ENCODE measurements at places on chromosomes 1 and 21.

- no peak for DNase-seq
Observed at GRCh38 chr1:188769181-188769580, 1708.5 kb downstream of the BRINP3 start.

GRCh38 chr1:162717548-162718184, 72.8 kb upstream of the HSD17B7 start:
- DNase-seq, result no peak

DNA sequence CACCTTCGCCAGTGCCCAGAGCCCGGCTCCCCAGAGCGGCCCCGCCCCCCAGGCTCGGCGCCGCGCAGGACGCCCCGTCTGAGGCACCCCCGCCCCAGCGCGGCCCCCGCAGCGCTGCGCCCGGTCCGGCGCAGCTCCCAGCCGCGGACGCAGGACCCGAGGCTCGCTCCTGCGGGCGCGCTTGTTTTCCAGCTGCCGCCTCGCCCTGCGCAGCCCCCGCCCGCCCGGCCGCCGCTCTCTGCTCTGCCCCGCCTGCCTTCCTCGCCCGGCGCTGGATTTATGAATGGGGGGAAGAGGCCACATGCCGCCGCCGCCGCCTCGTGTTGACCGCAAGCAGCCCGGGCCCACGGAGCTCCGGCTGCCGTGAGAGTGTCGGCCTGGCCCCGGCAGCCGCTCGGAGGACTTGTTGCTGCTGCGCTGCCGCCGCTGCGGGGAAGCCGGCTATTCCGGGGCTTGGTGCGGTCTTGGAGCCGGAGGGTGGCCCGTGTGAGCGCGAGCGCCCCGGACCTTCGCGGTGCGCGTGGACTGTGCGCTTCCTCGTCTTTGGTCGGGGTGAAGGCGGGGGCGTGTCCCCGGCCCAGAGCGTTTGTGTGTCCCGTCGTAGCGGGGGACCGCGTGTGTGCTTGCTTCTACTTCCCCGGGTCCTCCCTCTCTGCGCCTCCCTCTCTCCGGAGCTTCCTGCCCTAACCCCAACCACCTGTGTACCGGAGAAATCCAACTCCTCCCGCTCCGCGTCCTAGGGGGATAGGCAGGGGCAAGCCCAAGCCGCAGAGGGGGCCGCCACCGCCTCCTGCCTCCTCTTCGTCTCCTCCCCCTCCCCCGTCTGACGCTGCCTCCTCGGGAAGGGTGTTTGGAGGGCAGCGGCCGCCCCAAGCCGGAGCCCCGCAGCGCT, 736 bp downstream of the KCNC4 start:
- DNase-seq, result no peak

GRCh38 chr1:243493156-243494129, 237.6 kb downstream of the SDCCAG8 start:
- DNase-seq, result no peak

DNA sequence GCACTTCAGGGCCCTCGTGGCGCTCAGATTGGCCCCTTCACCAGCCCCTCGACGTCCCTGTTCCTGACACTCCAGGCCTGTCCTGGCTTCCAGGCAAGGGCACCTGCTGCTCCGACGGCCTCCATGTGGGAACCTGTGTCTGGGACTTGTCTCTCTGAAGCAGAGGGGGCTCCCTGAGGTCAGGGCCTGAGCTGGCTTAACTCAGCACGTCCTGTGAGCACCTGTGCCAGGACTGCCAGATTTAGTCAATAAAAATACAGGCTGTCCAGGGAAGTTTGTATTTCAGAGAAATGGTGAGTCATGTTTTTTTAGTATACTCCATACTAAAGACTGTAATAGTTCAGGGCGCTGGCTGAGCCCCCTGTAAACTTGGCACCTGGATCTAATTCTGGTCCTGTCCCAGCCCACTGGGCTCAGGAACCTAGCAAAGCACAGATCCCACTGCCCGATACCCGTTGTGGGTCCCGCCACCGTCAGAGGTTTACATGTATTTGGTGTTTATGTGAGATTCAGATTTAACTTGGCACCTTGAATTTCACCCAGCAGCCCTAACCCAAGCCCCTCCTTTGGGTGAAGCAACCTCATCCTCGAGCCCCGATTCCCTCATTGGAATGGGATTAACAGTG, 109.9 kb upstream of the IFFO2 start:
- no peak for DNase-seq

DNA sequence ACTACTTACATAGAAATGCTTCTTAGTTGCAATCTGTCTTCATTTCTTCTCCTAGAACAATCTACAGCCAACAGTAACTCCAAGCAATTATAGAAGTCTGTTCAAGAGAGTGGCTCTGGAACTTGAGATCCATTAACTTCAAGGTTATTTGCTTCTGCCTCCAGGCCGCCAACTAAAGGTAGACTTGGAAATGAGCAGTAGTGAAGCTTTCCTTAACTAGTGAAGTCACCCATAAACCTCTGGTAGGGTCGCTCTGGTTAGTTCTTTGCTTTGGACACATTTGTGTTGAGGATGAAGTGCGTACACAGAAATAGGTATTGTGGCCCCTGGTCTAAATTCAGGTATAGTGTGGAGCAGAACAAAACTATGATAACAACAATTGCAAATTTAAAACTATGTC, 809.9 kb upstream of the RGS18 start:
- no peak for DNase-seq

DNA sequence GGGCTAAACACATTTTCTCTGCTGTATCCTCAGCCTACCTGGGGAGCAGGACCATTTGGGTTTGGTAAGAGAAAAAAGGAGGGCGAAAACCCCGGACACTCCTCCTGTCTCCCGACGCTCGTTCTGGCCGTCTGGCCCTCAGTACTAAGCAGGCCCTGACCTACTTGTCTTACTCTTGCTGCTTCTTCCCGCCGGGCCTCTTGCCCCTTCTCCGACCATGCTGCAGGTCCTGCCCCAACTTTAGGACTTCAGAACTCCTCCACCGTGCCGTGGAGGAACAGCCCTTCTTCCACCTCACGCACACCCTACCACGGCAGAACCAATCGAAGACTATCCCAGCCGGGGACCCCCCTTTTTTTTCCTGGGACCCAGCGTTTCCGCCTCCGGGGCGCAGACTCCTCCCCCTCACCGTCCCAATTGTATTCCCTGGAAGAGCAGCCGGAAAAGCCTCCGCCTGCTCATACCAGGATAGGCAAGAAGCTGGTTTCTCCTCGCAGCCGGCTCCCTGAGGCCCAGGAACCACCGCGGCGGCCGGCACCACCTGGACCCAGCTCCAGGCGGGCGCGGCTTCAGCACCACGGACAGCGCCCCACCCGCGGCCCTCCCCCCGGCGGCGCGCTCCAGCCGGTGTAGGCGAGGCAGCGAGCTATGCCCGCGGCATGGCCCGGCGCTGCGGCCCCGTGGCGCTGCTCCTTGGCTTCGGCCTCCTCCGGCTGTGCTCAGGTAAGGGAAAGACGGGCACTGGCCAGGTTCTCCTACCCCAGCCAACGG, at the start of gene CHRNB2:
TSS of gene CHRNB2 (plus strand) at position 393 of the 771 bp plus-strand sequence. CDS start at position 660, 267 bp downstream.
- DNase-seq, result peak; percentile 35

DNA sequence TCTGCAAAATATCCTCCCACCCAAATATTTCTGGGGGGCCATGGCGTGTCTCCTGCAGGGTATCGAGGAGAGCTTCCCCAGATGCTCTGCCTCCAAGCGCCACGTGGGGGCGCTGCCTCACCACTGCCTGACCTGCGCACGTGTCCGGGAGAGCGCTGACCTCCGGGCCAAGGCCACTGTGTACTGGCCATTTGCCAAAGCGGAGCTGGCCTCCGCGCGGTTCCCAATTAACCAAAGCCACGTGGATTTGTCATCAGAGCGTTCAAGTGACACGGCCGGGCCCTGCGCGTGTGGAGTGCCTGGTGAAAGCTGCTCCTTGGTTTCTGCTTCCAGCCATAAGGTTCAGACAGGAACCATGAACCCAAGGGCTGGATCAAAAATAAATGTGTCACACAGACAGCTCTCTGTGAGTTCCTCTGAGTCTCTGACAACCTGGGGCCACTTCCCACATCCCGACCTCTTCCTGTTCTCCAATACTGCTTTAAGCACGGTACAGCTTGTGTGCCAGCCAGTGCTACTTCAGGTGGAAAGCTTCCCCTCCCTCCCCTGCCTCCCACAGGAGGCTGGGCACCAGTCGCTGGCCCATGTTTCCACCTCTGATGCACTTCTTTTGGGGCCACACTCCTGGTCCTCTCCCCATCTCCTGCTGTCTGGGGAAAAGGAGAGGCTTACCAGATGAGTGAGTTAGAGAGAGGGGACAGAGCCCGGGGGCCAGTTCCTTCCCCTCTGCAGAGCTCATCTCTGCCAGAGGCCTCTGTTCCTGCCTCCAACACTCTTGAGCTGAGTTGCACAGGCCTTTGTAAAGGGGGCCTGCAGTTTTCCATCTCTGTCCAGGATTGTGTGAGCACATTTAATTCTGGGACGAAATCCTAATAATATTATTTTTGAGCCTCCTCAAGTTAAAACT, 26.1 kb downstream of the ZP4 start:
- DNase-seq, result no peak
